ENCODE measurements at places on chromosomes 3 and 15.

DNA sequence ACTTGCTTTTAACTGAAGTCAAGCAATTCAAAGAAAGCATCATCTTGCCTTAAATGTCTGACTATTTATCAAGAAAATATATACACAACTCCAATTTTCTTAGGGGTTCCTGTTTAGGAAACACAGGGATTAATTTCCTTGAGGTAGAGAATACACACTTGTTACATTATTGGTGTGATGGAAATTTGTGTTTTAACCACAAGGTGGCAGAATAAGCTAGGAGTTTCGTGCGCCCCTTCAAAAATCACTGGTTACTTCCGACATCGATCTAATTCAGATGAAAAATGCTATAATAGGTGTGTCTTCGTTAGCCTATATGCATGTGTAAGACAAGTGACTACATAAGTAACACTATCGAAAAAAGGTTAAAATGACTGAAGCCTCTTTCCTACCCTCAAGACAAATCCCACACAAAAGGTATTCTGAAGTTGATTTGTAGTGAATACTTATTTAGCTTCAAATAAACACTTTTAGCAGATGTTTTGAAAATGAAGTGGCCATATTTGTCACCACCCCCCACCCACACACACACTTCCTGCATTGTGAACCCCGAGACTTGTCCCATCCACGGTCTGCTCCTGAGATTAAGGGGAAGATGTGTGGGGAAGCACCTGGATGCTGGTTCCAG lies 246.5 kb downstream of the ROBO1 start:
- no peak for DNase-seq

- DNase-seq, result no peak
Observed at GRCh38 chr3:178777718-178778411, 241.6 kb downstream of the KCNMB2 start.

- no peak for DNase-seq
Observed at GRCh38 chr15:69610858-69611257, 158.2 kb downstream of the RPLP1 start.

- DNase-seq, result peak; percentile 28
Observed at GRCh38 chr3:90091549-90091948, 984.1 kb downstream of the EPHA3 start.

DNA sequence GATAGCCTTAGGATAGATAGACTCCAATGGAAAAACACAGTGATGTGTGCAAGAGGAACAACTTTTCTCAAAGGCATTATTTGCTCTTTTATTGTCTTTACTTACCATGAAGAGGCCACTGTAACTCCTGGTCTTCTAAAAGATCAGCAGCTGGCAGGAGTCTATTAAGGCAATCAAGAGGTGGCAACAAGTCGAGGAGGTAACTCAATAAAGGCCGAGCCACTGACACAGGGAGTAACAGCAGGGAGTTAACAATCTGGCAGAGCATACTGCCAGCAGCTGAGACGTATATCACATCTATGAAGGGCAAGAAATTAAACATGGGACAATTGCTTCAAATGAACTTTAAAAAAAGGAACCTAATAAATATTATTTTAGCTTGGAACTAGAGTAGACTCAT lies 106.2 kb downstream of the HERC1 start:
- DNase-seq, result no peak

DNA sequence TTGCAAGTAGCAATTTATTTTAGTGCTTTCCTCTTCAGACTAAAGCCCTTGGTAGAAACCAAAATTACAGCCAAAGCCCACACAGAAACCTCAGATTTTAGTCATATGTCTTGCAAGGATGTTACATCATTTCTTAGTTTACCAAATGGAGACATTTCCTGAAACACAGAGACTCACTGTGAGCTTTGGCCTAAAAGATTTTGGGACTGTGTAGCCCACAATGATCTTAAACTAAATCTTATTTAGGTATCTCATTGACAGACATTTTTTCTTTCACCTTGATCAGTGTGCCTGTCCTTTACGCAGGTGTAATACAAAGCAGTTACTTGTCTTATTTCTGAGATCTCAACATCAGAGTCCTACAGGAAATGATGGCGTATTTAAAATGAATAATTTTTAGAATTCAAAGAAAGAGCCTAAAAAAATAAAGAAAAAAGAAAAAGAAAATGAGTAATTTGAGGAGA lies 27.8 kb upstream of the AP4E1 start:
- DNase-seq, result no peak

- no peak for DNase-seq
Observed at GRCh38 chr3:183439515-183439914, 11.1 kb upstream of the MCF2L2 start.

GRCh38 chr3:141524988-141525387 lies 38.2 kb downstream of the RASA2 start:
- DNase-seq, result no peak

DNA sequence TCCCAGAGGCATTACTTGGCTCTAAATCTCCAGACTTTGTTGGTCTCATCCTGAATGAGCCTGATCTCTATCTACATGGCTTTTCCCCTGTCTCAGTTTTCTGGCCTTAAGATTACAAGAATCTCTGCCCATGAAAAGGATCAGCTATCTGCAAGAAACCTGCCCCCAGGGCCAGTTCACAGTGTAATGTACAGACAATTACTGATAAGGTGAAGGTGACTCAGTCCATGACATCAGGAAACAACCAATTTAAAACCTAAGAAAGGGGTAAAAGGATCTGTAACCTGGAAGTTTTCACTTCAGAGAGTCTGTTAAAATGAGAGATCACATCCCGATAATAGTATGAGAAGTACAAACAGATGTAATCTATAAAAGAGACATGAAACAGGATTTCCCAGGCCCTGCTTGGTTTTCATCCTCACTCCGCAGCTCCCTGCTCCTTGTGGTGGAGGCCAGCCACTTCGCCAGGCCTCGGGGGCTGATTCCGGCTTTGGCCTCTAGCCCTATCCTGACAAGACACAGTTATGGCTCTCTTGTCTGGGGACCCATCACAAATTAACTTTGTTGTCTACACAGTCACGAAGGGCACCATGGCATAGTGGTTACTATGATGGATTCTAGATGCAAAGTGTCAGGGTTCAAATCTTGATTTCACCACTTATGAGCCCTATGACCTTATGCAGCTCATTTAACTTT lies 136.9 kb downstream of the THSD4 start:
- DNase-seq, result no peak

DNA sequence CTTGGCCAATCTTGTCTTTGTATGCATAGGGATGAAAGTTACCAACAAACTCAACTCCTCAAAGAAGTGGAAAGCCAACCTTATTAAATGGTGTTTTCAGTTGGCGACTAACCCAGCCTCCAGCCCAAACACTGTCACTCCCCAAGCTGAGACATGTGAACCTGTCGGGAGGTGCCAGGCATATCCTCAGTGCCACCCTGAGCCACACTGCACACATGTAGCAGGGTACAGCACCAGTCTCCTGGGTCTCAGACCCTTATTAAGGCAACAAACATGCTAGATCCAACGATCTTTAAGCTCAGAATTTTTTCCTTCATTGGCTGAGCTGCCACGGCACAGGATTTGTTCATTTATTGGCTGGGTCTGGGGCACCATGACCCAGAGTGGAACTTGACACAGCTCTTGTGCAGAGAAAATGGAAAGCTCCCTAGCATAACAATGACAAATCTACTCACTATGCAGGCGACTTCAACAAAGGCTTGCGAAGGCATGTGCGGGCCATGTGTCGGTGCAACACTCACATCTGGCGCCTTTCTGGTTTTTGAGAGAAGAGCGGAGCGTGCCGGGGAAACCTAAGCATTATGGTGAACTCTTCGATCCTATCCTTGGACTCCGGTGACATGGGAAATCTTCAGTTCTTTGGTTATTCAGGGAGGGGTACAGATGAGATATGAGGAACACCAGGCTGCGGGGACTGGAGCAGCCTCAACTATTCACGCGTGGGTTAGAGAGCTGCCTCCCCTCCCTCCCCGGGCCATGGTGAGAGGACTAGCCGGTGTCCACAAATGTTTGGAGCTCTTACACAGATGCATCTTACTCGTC lies 190.1 kb downstream of the FAM43A start:
- no peak for DNase-seq

GRCh38 chr15:22240986-22241385 lies 160.7 kb downstream of the OR4M2 start:
- DNase-seq, result no peak

DNA sequence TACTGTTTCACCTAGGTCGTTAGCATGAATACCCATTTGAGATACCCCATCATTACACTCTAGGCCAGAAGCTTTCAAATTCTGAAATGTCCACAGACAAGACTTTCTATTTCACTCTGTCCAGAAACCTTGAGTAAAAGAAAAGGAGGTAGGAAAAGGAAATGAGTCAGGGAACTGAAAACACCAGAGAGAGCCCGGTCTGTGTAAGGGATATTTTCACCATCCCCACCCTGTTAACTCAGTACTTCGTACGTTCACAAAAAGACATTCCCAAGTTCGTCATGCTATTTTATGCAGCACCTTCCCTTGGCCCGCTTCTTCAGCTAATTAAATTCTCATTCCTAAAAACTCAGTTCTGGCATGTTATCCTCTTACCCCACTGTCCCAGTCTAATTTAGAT lies 89.4 kb upstream of the SOX2 start:
- no peak for DNase-seq

GRCh38 chr3:131847966-131848510 lies 186.8 kb downstream of the CPNE4 start:
- no peak for DNase-seq

DNA sequence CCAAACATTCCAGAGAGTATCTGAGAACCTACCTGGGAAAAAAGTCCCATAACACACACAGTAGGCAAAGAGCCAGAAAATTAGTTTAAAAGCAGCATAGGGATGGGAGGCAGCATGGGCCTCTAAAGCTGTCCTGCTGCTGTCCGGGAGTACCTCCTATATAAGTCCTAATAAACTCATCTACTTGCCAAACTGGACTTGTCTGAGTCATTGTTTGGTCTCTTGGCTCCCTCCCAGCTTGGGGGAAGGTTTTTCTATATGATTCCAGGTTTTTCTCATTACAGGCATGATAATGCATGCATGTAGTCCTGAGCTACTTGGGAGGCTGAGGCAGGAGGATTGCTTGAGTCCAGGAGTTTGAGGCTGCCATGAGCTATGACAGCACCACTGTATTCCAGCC lies 17.5 kb upstream of the HACD2 start:
- no peak for DNase-seq

GRCh38 chr15:30670056-30670455 lies 44.1 kb downstream of the ARHGAP11B start:
- DNase-seq, result no peak

- no peak for DNase-seq
Observed at GRCh38 chr3:792630-793029, 300.2 kb upstream of the CNTN6 start.

DNA sequence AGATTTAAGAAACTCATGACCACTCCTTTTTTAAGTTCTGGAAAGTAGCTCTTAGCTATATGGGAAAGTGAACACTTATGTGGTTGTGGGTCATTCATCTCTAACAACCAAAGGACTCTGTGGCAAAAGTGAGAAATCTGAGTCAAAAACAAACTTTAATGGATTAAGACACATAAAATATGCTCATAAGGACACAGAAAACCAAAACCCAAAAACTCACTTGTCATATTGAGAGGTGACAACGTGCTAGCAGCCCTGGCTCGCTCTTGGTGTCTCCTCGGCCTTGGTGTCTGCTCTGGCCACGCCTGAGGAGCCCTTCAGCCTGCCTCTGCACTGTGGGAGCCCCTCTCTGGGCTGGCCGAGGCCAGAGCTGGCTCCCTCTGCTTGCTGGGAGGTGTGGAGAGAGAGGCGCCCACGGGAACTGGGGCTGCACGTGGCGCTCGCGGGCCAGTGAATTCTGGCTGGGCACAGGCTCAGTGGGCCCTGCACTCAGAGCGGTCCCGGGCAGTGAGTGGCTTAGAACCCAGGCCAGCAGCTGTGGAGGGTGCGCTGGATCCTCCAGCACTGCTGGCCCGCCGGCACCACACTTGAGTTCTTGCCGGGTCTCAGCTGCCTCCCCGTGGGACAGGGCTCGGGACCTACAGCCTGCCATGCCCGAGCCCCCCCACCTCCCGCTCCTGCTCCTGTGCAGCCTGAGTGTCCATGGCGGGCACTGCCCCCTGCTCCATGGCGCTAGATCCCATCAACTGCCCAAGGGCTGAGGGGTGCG lies 30.3 kb upstream of the SKIL start:
- DNase-seq, result no peak

- DNase-seq, result no peak
Observed at GRCh38 chr3:170117134-170117533, 64.4 kb downstream of the PHC3 start.

DNA sequence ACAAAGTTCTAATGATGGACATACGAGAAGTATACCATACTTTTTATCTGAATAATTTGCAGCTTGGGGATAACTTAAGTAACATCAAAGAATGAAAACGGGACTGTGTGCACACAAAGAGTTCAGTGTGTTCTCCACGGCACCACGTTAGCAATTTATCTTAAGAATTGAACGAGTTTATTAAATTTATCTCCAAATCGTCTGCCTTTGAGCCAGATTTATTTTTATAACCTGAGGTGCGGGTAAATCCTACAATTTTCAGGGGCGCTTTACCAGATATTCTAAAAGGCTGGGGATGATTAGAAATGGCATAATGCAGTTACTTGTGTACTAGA lies 3.5 kb downstream of the CHD2 start:
- no peak for DNase-seq

- no peak for DNase-seq
Observed at GRCh38 chr15:64990168-64990470, 405 bp upstream of the SPG21 start.

- DNase-seq, result no peak
Observed at GRCh38 chr3:196274585-196274984, 12.9 kb downstream of the PCYT1A start.

- DNase-seq, result no peak
Observed at GRCh38 chr3:120741837-120742197, 499 bp downstream of the RABL3 start.

GRCh38 chr3:34886443-34886842 lies 752.9 kb upstream of the ARPP21 start:
- no peak for DNase-seq

- DNase-seq, result no peak
Observed at GRCh38 chr3:184899953-184900595, 88.1 kb downstream of the VPS8 start.

DNA sequence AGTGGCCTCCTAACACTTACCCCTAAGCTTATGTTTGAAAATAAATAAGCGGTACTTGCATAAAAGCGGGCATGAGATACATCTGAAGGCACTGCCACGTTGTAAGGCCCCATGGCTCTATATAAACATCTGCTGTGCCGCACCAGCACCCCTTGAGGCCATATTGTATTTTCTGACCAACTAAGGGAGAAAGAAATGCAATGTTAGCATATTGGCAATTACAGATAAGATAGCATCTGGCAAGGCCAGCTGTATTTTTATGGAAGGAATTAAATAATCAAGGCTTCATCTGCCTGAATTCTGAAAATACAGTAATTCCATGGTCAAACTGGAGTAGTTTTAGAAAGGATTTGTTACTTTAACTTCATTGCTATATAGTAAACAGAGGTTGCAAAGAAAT lies 28.7 kb downstream of the TMEM39A start:
- DNase-seq, result no peak

- no peak for DNase-seq
Observed at GRCh38 chr3:34533451-34533850, 735.0 kb downstream of the PDCD6IP start.

DNA sequence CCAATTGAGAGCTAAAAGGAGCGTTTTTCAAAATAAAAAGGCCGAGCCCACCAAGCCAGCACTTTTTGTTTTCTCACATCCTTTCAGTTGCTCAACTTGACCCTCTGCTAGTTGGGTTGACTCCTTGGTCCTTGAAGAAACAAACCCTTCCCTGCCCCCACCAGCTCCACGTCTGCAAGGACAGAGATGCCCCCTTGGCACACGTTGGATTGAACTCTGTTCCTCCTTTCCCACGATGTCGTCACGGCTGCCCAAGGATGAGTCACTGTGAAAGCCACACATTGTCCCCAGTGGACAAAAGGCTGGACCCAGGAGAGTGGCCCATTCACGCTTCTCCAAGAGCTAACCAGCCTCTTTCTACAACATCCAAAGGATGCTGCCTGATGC lies 43.0 kb upstream of the SPATA12 start:
- no peak for DNase-seq

Measured in right cardiac atrium (tissue), 5 donors.